ENCODE measurements at places on chromosomes 2 and 18. TPM values are rescaled to one million over a fixed set of nuclear protein-coding genes. Genes with fewer than 3 reads are reported as not detected.

The GPR35 gene
- total RNA-seq: 7.6 TPM

The CIB4 gene
- not detected for total RNA-seq

DNA sequence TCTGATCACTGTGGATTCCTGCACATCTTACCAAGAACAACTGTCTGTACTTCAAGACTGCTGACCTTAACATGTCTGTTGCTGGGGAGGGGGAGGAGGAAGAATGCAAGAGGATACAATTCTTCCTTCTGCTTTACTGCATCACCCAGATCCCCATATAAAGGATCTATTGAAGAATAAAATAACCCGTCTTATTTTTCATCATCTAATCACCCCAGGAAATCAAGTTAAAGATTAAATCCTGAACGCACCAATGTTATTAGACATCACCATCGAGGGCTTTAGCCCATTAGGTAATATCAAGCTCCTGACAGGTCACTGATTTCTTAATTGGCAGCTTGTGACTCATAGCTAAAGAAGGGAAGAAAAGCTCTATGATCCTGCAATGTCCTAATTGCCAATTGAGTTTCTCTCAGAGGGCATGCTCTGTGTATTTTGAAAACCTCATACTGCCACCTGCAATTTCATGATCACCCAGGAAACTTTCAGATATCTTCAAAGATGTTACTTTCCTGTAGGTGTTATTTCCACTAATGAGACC is 75.4 kb upstream of the KCNE4 start:
- no peak for DNase-seq

DNA sequence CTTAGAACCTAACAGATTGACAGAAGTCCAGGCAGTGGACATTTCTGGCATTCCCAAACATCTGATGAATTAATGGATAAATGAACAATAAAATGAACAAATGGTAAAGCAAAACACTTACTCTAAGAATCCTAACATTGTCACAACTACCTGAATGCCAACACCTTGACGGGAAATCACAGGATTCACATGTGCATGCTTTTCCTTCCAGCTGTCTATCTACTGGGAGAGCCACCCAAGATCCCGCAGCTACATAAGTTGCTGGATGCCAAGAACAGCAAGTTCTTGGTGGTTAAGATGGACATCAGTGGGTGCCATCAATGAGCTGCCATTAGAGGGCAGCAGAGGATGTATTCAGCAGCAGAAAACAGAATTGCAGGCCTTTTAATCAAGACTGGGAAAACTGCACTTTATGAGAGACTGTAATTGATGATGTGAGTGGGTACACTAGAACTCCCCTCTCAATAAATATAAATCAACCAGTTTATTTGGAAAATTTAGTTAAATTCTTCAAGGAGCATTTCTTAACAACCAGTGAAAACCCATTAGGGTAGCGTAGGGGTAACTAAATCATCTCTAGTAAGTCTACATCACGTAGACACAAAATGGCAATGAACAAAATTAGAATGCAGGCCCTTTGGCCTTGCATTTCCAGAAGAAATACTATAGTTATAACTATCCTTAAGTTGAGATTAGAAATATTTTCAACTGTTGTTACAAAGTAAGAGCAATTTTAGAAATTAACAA is 45.6 kb downstream of the SESTD1 start:
- peak; percentile 21 for DNase-seq

- no peak for DNase-seq
Measured at GRCh38 chr2:117948615-117949014, 65.3 kb downstream of the CCDC93 start.

DNA sequence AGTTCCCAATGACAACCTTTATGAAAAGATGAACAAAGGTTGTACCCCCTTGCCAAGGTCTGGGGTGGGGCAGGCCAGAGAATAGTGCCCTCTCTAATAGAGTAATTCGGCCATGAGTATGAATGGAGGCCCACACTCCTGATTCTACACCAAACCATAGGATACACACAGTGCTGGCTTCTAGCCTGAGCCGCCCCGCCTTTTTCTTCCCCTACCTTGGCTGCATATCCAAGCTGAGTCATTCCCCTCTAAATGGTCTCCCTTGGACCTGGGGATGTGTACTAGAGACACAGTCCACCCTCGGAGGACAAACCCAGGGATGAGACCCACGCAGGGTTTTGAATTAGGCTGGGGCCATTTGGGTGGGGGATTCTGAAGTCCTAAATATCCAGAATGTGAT is 107.2 kb upstream of the CAPN13 start:
- DNase-seq: no peak

DNA sequence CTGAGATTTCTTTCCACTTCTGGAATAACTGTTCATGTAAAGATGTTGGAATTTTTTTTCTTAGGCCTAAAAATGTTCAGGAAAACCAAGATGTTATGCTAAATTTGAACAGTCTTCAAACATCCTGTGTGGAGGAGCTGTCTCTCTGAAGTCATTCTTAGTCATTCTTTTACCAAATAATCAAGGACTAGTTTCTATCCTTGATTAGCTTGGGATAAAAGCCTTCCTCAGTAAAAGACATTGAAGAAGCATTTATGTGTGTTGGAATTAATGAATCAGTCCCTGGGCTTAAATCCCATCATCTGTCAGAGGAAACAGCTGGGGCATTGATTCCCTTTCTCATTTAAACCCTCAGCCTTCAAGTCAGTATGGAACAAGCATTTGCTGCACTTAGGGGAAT is 300.1 kb upstream of the NXPH2 start:
- DNase-seq: no peak

The ITGB1BP1 gene
- total RNA-seq: 115 TPM

DNA sequence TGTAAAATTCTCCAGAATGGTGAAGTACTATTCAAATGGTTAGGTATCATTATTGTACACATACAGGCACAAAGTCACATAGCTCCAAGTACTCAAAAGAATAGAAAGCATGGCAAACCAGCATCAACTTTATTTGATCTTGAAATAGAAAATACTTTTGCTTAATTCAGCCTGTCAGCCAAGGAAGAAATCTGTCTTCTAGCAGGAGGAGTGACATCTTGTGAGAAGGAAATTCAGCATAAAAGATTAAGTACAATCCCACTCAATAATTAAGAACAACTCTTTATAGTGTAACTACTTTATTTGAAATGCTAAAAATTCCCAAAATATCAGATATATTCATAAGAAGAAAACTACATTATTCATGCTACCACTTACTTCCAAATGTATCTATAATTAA is 15.8 kb downstream of the DNAJC27 start:
- DNase-seq: no peak

The ALK gene
- not detected for total RNA-seq

- no peak for DNase-seq
Measured at GRCh38 chr2:240018071-240018750, 6.9 kb downstream of the NDUFA10 start.

DNA sequence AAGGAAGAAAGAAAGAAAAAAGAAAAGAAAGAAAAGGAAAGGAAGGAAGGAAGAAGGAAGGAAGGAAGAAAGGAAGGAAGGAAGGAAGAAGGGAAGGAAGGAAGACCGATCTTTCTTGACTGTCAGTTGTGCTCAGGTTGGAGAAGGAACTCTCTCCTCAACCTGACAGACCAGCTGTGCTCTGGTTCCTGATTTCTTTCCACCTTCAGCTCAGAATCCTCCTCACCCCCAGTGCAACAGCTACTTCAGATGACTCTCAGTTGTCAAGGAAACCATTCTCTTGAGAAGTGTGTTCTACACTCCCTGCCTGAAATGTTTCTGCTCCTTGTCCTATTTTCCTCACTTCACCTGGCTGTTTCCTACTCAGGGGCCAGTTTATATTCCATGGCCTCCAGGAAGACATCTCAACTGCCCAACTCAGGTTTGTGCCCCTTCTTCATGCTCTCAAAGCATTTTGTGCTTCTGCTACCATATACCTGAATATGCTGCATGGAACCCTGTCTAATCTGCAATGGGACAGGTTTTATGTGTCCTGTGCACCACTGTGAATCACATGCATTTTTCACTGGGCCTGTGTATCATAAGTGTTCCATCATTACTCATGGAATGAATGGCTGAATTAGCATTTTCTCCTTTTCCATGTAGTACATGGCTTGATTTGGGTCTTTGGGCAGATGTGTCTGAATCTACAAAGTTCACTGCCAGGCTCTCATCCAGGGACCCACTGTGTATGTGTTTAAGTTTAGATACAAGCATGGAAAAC is 32.8 kb upstream of the DOCK10 start:
- no peak for DNase-seq

DNA sequence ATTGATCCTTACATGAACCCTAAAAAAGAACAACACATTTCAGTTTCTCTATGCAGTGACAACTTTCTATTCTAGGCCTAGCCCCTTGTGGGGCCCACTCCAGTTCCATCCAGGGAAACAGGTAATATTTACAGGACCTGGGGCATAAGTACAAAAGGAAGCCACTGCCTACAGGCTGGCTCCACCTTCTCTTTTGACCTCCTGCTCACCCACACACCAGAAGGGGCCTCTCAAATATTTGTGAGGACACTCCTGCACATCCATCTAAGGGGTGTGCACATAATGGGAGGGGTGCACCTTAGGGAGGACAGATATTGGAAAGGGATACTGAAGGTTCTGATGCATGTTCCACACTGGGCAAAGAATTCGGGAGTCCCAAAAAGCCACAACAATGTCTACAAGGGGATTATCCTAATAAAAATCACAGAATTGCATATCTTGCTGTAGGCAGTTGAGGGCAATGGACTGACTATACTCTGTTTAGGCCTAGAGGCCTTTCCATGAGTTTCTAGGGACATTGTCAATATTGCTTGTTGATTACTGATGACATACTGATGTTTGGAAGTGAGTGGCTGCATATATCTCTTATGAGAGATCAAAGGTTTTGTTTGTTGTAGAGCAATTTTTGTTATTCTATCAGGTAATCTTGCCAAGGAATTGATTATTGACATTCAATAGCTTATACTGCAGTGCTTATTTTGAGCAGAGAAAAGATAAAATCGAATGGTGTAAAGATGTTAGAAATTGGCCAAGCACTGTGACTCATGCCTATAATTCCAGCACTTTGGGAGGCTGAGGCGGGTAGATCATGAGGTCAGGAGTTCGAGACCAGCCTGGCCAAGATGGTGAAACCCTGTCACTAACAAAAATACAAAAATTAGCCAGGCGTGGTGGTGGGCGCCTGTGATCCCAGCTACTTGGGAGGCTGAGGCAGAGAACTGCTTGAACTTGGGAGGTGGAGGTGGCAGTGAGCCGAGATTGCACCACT is 23.8 kb upstream of the HNRNPA3 start:
- DNase-seq: no peak

Measured in activated T-helper 1 cell treated with anti-CD3 and anti-CD28 coated beads, Interleukin-12 subunit alpha, Interleukin-12 subunit beta, Interleukin-2, Interleukin-4 antibody, amounts not matched to agents 30 ng/mL and 10 ng/mL and 1 ng/mL, durations not matched to agents 14 hours and 24 hours and 36 hours (primary cell).